Activated CD4-positive, alpha-beta memory T cell treated with anti-CD3 and anti-CD28 coated beads, Interleukin-2, amount 10 ng/mL, durations not matched to agents 7 days and 5 days (primary cell): ENCODE measurements at places on chromosomes 3 and 15.

DNA sequence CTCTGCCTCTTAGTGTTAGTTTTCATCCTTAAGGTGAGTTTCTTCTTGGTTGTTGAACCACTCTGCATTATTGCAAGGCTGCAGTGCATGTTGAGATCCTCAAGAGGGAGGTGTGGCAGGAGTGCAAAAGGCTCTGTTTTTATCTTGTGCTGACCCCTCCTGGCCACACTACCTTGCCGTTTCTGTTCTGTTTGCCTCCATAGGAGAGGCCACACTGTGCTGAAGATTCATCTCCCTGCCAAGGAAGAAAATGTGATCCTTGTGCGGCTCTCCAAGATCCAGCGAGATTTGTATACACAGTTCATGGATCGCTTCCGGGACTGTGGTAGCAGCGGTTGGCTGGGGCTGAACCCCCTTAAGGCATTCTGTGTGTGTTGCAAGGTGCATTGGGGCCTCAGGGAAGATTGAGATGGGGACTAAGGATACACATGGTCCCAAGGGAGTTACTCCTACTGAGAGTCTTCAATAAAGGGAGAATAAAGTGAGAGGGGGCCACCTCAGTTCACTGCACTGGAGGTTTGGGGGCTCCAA is 33.0 kb upstream of the TEX264 start:
- peak; percentile 46 for DNase-seq
- no peaks in the 10 kb centered on the region for H3K27me3 ChIP-seq

GRCh38 chr3:69009559-69010410 is 3.7 kb downstream of the EOGT start:
- H3K4me3 ChIP-seq = no peak overlapping the region
- H3K27ac ChIP-seq = no peak overlapping the region
- DNase-seq = no peak
- H3K4me1 ChIP-seq = peaks cover 27% of the 10 kb centered on the region
- no peaks in the 10 kb centered on the region for H3K27me3 ChIP-seq

GRCh38 chr3:127193341-127193740 is 410 bp downstream of the PRR23E start:
- no peaks in the 10 kb centered on the region for H3K4me1 ChIP-seq
- no peak for DNase-seq
- no peaks in the 10 kb centered on the region for H3K36me3 ChIP-seq
- H3K27me3 ChIP-seq = peaks cover 2% of the 10 kb centered on the region

DNA sequence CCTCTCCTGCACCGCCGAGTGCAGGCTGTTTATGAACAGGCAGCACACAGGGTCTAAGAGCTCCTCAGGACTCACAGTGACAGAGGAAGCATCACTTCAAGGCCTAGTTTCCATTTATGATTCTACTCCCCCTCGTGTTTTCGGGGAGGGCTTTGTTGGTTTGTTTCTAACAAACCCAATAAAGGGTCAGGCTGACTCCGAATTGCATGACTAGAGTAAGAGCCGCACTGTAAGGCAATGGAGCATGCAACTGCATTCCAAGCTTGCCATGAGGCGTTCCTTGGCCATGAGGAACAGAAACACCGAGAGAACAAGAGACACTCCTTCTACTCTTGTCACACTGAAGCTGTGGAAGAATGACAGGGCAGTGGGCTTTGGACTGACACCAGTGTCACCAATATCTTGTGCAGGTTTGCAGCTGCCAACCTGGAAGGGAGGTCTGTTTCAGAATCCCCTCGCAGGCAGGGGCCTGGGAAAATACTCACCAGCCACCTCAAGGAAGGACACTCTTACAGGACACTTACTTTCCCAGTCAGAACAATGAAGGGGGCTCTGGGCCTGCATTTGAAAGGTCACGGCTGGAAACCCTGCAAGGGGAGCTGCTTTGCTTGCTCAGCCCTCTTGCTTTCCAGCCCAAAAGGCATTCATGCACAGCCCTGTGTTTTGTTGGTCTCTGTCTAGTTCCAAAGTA is 96.8 kb downstream of the ADAMTS17 start:
- no peaks in the 10 kb centered on the region for H3K27me3 ChIP-seq
- DNase-seq = no peak
- H3K27ac ChIP-seq = no peak overlapping the region
- no peaks in the 10 kb centered on the region for H3K4me1 ChIP-seq

GRCh38 chr3:10601151-10601856 is 95.9 kb upstream of the ATP2B2 start:
- no peak for DNase-seq
- no peak overlapping the region for H3K27ac ChIP-seq
- peaks cover 9% of the 10 kb centered on the region for H3K27me3 ChIP-seq
- H3K36me3 ChIP-seq = no peaks in the 10 kb centered on the region

GRCh38 chr3:58608648-58609047 is 31.5 kb upstream of the FAM107A start:
- peaks cover 25% of the 10 kb centered on the region for H3K4me1 ChIP-seq
- H3K27ac ChIP-seq = no peak overlapping the region
- no peak for DNase-seq
- no peaks in the 10 kb centered on the region for H3K36me3 ChIP-seq
- H3K4me3 ChIP-seq = no peak overlapping the region

DNA sequence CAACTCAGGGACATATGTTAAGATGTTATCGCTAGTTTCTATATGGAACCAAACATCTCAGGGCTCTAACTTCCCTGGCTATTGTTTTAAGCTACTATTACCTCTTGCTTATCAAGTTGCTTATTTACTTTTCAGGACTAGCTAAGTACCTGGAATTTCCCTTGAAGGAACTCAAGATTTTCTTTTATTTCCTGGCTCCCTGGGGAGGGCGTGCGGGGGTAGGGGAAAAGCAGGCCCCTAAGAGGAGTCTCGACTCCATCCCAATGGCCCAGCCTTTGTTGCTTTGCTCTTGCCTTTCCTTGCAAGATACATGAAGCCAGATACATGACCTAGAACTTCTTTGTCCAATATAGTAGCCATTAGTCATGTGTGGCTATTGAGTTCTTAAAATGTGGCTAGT is 76.9 kb upstream of the STXBP5L start:
- no peaks in the 10 kb centered on the region for H3K4me1 ChIP-seq
- no peak overlapping the region for H3K27ac ChIP-seq
- no peak for DNase-seq
- no peaks in the 10 kb centered on the region for H3K36me3 ChIP-seq
- H3K4me3 ChIP-seq = no peak overlapping the region
- peaks cover 9% of the 10 kb centered on the region for H3K27me3 ChIP-seq
